Hematopoietic multipotent progenitor cell treated with erythropoietin and hydrocortisone succinate and interleukin-3 and kit ligand, for 6 days (in vitro differentiated cells): ENCODE measurements at places on chromosomes 16 and 17.

GRCh38 chr17:49191917-49192741 is 18.2 kb downstream of the GNGT2 start:
- peak; percentile 95 for DNase-seq

DNA sequence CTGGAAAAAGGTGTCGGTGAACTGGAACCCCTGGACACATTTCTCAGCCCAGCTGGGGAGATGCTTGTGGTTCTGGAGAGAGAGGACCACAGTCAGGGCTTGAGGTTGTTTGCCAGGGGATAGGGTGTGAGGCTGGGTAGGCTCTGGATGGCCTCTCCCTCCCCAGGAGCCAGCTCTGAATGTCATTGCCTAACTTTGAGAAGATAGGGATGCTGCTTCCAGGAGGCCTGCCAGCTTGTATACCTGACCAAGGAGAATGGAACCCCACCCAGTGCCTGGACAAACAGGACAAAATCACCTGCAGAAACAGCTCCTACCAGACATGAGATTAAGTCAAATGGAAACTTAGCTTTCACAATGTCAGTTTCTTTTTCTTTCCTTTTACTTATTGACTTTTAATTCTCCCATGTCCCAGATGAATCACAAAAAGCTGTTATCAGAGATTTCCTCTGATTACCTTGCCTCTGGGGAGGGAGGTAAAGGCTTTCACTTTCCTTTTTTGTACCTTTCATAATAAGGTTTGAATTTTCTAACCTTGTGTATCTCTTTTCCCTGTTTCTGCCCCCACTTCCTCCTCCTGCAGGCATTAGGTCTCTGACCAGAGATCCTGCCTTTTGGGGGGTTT is 29.8 kb upstream of the PLLP start:
- no peak for DNase-seq

DNA sequence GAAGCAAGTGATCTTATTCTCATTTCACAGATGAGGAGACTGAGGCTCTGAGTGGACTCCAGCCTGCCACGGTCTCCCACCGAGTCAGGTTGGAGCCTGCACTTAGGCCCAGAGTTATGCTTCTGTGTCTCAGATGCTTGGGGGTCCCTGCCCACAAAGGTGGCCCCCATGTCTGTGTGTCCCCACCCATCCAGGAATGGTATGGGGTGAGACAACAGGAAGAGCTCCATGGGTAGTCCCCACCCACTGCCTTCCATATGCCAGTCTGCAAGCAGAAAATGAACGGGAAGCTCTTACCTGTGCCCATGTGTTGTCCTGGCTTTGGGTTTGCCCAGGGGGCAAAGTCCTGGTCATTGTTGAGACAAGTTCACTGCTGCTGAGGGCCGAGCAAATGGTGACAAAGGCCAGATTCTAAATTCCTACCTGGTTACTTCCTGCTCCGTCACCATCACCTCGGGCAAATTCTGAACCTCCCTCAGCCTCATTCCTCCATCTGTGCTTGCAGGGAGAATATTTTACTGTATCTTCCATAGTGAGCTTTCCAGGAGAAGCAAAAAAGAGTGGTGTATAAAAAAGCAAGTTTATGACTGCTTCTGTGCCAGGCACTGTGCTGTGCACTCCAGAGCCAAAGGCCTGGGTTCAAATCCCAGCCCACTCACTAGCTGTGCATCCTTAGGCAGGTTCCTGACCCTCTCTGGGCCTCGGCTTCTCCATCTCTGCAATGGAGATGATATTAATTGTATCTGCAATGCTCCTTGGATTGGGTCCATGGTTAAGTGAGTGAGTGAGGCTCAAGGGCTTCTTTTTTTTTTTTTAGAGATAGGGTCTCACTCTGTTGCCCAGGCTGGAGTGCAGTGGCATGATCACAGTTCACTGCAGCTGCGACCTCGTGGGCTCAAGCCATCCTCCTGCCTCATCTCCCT is 9.3 kb downstream of the IL4R start:
- DNase-seq: no peak

GRCh38 chr17:81723651-81724209 is 11.6 kb downstream of the SLC25A10 start:
- DNase-seq: no peak

DNA sequence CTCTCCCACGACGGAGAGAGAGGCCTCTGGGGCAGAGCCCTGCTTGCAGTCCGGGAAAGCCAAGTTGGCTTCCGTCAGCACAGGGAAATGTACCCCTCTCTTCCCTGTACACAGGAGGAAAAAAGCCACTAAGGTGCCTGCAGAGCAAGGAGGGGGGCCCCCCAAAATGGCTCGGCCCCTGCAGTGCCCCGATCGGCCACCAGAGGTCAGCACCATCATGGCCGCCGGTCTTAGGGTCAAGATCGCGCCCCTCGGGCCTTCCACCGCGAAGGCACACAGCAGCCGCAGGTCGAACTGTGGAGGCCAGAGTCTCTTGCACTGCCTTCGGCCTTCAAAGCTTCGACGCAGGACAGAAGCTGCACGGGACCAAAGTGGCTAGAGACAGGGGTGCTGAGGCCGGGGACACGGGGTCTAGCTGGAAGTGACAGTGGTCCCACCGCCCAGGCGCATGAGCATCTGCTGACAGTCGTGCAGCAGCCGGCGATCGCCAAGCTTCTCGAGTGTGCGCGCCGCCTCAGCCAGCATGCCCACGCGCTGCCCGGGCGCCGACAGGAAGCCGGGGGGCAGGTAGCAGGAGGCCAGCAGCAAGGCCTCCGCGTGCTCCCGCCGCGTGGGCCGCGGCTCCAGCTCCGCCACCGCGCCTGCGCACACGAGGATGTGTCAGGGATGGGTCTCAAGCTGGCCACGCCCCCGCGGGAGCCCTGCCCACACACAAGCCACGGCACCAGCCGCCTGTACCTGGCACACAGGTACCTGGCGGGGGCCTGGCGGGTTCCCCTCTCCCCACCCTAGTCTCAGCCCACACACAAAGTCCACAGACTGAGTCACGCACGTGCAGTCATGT is 24.4 kb downstream of the SREBF1 start:
- peak; percentile 68 for DNase-seq

- peak; percentile 62 for DNase-seq
Observed at GRCh38 chr17:19386051-19386929, 700 bp downstream of the MFAP4 start.

- no peak for DNase-seq
Observed at GRCh38 chr17:32323811-32324491, 18.0 kb downstream of the C17orf75 start.

DNA sequence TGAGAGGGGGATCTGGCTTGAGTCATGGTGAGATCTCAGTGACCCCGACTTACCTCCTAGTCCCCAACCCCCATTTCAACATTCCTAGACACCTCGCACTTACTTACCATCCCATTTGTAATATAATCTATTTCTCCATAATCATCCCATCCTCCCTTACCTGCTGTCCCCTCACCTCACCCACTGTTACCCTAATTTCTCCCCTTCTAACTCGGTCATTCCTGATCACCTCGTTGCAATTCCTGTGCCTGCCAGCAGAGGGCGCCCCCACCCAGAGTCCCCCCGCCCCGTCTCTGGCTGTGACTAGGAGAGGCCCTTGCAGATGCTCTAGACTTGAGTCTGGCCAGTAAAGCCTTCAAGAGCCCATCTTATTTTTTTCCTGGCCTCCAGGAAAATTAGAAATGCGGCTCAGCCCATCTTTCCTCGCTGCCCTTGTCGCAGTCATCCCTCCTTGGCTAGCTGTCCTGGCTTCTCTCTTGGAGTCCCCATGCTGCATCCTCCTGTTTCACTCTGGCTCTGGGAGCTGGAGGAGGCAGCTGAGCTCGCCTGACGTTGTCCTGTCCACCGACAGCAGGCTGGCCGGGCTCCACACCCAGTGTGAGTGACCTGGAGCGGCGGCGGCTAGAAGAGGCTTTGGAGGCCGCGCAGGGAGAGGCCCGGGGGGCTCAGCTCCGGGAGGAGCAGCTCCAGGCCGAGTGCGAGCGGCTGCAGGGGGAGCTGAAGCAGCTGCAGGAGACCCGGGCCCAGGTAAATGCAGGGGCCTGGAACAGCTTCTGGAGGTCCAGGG is 5.0 kb downstream of the TBKBP1 start:
- DNase-seq: peak; percentile 76

DNA sequence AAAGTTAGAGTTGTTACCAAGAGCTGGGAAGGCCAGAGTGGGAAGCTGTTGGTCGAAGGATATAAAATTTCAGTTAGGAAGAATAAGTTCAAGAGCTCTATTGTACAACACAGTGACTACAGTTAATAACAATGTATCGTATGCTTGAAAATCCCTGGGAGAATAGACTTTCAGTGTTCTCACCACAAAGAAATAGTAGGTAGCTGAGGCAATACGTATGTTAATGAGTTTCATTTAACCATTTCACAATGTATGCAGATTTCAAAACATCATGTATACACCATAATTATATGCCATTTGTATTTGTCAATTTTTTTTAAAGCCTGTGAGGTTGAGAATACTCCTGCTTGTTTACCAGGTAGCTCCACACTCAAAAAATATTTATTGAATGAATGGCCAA is 41.5 kb upstream of the MYOCD start:
- no peak for DNase-seq

- DNase-seq: peak; percentile 10
Observed at GRCh38 chr16:79845033-79845733, 244.6 kb upstream of the MAF start.

GRCh38 chr17:45305530-45306087 is 11.2 kb downstream of the MAP3K14 start:
- no peak for DNase-seq

GRCh38 chr16:76634847-76635697 is 357.9 kb downstream of the CNTNAP4 start:
- no peak for DNase-seq

DNA sequence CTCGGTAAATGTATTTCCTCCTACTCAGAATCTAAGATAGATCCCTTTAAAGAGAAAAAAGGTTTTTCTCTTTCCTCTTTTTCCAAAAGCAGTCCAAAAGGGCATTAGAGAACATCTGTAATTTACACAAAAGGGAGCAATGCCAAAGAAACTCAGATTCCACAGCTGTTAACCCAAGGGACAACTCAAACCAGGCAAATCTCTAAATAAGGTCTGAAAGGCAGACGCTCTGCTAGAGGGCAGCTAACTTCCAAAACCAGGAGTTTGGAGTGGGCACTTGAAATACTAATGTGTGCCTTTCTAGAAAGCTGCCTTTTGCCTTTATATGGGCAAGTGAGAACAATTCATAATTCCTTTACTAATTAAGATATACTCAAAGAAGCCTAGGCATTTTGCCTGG is 435.7 kb downstream of the ZFHX3 start:
- no peak for DNase-seq

GRCh38 chr16:76946879-76947278 is 244.1 kb upstream of the MON1B start:
- no peak for DNase-seq

- no peak for DNase-seq
Observed at GRCh38 chr17:3049705-3050295, 13.6 kb downstream of the OR1D5 start.

GRCh38 chr16:2835638-2836493 is 5.8 kb downstream of the ZG16B start:
- no peak for DNase-seq

- DNase-seq: no peak
Observed at GRCh38 chr17:29643817-29644160, 21.1 kb upstream of the CORO6 start.

- no peak for DNase-seq
Observed at GRCh38 chr16:73274140-73274539, 226.2 kb upstream of the ZFHX3 start.

GRCh38 chr17:62760059-62760944 is 47.8 kb downstream of the MARCHF10 start:
- no peak for DNase-seq

GRCh38 chr16:84144209-84144858 is 643 bp downstream of the HSDL1 start:
- peak; percentile 49 for DNase-seq

- no peak for DNase-seq
Observed at GRCh38 chr17:2611627-2612026, 18.2 kb downstream of the PAFAH1B1 start.

GRCh38 chr17:10197721-10198508 is 491 bp downstream of the GAS7 start:
- no peak for DNase-seq

DNA sequence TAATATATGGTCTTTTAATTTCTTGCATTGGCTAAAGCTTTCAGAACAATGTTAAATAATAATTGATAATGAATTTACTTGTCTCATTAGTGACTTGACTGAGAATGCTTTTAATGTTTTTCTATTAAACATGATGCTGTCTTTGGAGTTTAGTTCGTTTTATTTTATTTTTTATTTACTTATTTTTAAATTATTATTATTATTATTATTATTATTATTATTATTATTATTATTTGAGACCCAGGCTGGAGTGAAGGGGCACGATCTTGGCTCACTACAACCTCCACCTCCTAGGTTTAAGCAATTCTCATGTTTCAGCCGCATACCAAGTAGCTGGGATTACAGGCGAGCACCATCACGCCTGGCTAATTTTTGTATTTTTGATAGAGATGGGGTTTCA is 4.4 kb downstream of the OR3A3 start:
- DNase-seq: no peak

DNA sequence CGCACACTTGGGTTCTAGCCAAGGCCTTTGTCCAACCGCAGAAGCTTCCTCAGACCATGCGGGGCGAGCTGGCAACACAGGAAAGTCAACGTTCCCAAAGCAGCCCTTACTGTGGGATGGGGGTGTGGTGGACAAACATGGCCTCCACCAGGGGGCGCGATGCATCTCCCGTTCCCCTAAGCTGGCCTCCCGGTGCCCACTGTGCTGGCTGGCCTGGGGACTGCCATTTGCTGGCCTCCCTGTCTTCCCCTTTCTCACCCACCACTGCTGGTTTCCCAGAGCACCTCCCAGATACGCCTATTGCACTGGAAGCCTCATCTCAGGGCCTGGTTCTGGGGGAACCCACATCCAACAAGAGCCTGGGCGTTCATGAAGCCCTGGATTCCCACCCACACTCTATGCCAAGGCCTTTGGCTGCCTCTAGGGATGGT is 145.3 kb downstream of the IRF8 start:
- DNase-seq: peak; percentile 81

- DNase-seq: peak; percentile 63
Observed at GRCh38 chr16:56332464-56333079, 92.8 kb downstream of the AMFR start.

GRCh38 chr17:74857191-74857590 is 2.5 kb downstream of the GRIN2C start:
- no peak for DNase-seq

DNA sequence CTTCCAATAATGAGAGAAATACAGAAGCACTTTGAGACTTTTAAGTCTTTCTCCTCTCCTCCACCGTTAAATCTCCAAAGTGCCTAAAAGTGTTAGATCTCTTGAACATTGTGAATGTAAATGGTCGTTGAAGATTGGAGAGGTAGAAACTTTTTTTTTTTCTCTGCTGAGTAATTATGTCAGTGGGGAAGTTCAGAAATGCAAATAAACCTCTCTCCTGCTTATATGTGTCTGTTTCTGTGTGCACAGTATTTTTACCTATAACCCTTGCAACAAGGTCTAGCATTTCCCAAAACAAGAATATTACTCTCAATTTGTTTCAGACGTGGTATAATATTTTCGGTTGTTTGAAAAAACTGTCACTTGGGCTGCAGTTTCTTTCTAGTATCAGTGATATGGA is 833.6 kb upstream of the CDH8 start:
- DNase-seq: no peak

- no peak for DNase-seq
Observed at GRCh38 chr17:18626152-18626870, 17.9 kb downstream of the TBC1D28 start.
